ENCODE measurements at places on chromosomes 7 and 10.

DNA sequence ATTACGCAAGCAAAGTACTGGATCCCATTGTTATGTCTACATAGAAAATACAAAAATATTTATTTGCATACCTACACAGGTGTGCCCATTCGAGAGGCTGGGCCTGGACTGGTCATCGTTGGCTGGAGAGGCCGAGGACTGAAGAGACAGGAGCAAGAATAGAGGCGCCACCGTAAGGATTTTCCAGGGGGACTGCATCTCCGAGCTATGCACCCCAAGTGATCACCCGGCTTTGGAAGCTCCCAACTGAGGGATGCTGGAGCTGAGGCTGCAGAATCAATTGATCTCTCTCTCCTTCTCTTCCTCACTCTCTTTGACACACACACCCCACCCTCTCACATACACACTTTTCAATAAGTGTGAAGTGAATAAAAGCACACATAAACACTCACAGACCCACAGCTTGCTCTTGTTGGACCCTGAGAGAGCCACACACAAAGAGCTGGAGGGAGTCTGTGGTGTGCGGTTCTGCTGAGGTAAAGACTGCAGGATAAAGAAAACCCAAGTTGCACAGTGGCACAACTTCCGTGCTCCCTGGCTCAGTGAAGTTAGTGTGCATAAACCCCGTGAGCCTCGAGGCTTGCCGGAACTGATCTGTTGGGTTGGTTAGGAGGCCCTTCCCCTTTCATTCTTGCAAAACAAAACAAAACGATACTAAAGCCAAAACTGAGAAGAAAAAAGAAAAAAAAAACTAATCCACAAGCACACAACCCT is at the start of gene AOAH:
Gene AOAH, minus strand, starts transcription at position 544 of the 714 bp plus-strand sequence. Its CDS starts 346 bp downstream, at position 198.
- no peak for DNase-seq

DNA sequence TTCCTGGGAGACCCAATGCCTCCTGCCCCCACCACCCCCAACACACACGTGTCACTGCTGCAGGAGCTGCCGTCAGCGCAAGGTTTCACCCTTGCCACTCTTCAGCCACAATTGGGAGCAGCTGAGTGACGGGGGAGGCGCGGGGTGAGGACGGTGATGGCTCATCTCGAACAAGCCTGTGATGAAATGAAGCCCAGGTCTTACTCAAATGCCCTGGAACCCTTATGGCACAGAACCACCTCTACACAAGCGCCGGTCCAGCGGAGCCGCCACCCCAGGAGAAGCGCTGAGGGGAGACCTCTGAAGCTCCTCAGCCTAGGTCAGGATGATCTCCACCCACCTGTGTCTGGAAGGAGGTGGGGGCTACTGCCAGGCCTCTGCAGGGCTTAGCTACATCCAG is 25.7 kb downstream of the PDIA4 start:
- no peak for DNase-seq

DNA sequence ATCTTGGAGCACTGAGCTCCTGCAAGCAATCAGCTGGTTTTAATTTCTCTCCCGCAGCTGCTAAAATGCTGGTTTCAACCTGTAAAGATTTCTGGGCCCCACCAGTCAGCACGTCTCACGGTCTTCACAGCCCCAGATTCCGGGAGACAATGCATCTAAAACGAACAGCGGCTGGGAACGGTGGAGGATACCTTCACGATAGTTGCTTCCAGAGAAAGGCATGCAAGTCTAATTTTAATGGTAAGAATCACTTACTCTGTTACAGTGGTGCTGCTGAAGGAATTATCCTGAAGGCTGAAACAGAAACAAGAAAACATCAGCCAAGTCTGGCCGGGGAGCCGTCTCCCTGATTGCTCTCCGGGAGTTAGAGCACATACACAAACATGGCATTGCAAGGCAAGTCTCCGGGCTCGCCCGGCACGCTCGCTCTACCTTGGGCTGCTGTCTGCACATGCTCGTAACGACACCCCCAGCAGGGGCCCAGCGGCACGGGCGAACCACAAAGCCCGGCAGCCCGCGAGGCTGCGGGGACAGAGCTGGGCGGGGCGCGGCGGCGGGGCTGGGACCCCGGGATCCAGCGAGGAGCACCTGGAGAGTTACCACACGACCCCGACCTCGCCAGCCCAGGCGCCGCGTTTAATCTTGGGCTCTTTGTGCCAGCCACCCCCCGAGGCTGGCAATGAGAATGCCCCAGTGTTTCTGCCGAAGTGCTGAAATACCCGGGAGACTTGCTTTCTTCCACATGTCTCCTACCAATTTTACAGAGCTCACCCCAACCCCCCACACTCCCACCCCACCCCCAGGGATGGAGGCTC is at the start of gene FAM13C:
Gene FAM13C, minus strand, starts transcription at position 406 of the 815 bp plus-strand sequence. Its CDS starts 89 bp downstream, at position 317.
- DNase-seq: no peak

- no peak for DNase-seq
Measured at GRCh38 chr7:142873281-142873784, 12.2 kb downstream of the TRPV6 start.

GRCh38 chr7:27205325-27206280 is 5.7 kb upstream of the HOXA13 start:
- no peak for DNase-seq
